ENCODE measurements at places on chromosomes 12 and 14.

- DNase-seq = no peak
These were observed 57.9 kb upstream of the CNOT2 start for GRCh38 chr12:70185301-70185700.

GRCh38 chr14:79992407-79993198 is 218.7 kb downstream of the DIO2 start:
- DNase-seq = no peak

DNA sequence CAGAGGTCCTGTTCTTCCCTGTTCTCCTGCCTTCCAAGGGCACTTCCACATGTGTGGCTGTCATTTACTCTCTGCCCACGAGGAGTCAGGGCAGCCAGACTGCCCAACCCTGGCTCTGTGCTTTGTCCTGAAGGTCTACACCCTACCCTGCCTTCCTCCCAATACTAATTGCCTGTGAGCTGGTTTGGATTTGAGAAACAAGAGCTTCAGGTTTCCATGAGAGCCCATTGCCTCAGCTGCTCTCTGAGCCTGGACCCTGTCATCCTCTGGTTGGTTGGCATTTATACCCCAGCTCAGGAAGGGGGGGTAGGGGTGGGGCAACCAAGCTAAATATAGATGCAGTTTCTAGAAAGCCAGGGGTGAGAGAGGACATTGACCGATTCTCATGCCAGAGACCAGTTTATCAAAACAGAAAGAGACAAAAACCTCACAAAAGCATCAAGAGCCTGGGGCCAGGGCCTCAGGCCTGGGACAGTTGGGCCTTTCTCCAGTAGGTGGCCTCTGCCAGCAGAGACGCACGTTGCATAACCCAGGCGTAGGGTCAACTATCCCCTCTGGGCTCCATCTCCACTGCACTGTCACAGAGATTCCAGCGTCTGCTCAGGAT is 34.5 kb downstream of the VDR start:
- DNase-seq = peak; percentile 75

- no peak for DNase-seq
These were observed 197.5 kb upstream of the TMEM132C start for GRCh38 chr12:128069359-128069997.

GRCh38 chr12:52251367-52252051 is 18.5 kb downstream of the KRT7 start:
- DNase-seq = no peak

- no peak for DNase-seq
These were observed 13.1 kb upstream of the CIPC start for GRCh38 chr14:77084985-77085384.

DNA sequence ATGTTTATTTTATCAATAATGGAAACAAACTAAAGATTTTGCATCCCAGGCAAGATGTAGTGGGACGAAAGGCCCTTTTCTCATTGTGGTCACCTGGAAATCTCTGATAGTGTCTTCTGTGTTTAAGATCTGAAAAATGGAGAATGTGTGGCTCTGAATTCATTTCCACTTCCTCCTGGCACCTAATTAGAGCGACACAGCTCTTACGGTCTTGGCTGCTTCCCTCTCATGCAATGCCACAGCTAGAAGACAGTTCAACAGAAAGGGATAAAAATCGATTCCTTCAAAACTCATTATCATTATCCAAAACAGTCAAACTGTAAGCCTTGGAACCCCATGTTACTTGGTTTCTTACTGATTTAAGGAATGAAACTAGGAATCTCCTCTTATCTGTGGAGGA is 9.3 kb downstream of the ST8SIA1 start:
- no peak for DNase-seq

DNA sequence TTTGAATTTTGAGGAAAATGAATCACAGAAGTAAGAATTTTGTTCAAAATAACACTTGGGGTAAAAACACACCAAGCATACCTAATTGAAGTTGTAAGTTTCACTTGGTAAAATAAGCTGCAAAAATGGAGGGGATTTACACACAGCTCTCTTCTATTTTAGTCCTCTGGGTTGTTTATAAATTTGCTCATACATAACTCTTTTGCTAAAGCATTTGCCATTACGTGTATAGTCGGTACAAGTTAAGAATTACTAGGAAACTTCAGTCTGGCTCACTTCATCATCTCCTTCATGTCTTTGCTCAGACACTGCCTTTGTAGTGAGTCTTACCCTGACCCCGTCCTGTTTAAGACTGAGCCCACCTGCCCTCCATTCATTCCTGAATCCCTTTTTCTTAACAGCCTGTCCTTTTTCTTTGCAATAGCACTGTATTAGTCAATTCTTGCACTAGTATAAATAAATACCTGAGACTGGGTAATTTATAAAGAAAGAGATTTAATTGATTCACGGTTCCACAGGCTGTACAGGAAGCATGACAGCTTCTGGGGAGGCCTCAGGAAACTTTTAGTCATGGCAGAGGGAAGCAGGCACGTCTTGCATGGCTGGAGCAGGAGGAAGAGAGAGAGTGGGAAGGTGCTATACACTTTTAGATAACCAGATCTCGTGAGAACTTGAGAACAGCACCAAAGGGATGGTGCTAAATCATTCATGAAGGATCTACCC is 451.1 kb downstream of the PCNX1 start:
- DNase-seq = no peak

DNA sequence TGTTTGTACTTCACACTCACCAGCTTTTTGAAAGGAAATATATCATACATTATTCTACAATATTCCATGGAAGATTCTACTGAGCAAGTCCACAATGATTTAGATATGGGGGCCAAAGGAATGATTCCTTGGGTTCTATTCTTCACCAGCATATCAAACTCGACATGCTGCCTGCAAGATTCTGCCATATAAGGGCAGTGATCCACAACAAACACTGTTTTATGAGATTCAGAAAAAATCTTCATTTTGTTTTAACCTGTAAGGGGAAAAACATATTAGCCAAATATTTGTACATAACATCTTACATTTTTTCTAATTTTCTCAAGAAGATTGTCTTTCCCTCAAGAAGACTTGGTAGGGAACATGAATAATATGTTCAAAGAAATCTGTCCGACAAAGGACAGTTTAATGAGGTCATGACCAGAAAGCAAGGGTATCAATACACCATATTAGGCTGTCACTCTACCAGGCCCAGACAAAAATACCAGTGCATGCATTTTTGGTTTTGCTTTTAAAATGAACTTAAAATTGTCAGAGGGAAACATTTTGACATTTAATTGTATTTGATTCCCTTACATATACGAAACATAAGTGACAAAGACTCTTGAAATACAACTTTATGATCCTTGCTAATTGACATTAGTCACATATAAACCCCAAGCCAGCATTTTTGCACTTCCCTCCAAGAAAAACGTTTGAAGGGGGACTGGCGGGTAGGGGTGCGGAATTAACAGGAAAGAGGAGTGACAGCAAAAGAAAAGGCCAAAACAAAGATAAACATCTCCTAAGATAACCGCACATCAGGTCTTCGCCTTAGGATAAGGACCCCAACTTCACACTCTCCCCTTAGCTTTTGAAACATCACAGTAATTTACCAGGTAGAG is 980 bp downstream of the INTS13 start:
- no peak for DNase-seq

DNA sequence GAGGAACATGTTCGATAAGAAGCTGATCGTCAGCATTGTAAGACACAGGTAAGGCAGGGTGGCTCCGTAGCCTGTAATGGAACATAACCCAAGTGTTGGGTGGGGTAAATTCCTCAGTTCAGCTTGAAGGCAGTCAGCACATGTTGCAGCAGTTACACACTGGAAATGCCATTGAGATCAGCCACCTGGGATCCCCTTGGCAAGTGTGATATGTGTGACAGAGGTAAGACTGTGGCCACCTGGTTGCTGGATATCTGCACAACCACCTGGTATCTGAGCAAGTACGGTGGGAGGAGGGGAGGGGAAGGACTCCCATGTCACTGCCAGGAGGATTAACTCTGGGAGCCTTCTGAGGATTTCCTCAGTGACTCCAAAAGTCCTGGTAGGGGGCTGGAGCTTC is 158.0 kb upstream of the CAND1 start:
- no peak for DNase-seq

DNA sequence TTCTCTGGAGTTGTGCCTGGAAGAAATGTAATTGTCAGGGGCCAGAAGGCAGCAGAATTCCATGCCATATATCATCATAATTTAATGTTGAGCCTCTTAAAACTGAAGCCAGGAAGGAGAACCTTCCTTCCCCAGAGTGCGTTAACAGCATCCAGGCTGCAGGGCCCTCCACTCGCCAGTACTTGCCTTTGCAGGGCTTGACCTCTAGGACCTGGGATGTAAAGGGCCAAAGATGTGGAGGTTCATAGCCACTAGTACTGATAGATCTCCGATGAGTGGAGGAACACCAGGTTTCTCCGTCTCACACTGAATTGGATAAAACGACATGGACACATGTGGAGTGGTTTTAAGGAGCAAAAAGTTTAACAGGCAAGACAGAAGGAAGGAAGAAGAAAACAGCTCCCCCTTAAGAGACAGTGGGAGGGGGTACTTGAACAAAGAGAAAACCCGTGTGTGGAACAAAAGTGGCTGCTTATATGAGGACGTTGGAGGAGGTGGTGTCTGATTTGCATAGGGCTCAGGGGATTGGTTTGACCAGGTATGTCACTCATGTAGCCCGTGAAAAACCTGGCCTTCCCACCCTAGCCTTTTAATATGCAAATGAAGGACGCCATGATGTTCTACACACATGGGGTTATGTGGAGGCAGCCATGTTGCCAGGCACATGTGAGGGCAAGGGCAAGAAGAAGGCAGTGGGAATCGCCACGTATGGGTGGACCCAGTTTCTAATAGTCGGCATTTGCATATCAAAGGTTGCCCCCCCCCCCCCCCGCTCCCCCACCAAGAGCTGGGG is 38.8 kb upstream of the WSCD2 start:
- DNase-seq = no peak

DNA sequence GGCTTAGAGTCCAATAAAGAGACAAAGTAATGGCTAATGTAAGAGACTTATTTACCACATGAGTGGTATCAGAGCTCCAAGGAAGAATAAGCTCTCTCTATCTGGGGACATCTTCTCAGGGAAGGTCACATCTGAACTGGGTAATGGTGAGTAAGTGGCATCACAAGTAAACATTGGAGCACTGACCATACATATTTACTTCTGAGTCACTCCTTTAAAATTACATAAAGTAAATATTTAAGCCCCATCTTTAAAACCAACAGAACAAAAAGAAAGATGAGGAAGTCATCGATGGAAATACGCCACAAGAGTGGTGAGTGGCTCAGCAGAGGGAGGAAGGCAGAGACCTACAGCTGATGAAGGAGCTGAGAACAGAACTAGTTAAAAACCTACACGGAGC is 159.9 kb downstream of the DUSP6 start:
- DNase-seq = no peak

DNA sequence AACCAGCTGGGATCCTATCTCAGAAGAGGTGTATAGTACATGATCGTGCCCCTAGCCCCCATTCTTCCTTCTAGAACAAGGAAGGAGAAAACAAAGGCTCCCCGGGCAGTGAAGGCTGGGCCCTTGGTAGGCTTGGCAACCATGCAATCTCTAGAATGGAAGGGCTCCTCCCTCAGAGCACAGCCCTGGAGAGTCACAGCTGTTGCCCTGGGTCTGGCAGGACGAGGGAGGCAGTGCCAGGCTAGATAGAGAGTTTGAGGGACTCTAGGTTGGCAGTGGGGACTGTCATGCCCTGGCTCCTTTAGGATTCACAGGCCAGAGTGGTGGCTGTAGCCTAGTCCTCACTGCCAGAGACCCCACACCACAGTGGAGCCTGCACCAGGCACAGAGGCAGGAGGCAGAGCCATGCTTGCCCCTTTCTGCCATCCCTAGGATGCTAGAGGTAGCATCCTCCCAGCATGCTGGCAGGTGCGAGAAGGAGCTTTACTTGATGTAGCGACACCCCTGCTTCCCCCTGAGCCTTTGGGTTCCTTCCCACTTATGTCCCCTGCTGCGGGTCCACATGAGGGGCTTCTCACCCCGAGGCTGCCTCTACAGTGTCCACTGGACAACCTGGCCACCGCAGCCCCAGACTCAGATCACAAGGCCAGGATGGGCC is 33.4 kb upstream of the CIPC start:
- DNase-seq = no peak

DNA sequence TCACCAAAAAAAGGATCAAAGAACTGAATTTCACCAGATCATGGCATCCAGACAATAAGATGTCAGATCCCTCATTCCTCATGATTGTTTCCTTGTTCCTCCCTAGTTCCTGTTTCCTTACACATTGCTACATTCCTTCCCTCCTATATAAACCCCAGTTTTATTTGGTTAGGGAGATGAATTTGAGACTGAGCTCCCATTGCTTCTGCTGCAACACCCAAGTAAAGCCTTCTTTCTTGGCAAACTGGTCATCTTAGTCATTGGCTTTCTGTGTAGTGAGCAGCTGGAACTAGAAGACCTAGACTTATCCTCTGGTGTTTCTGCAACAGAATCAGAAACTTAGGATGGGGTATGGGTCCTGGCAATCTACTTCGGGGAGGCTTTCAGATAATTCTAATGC is 217.9 kb downstream of the NOVA1 start:
- no peak for DNase-seq

- no peak for DNase-seq
These were observed 40.1 kb upstream of the TSPAN9 start for GRCh38 chr12:3036901-3037600.

GRCh38 chr12:117587631-117588287 is 226.3 kb upstream of the NOS1 start:
- peak; percentile 55 for DNase-seq

GRCh38 chr12:103855896-103856657 is 15.0 kb upstream of the NT5DC3 start:
- no peak for DNase-seq

GRCh38 chr12:88579601-88580050 is 645 bp downstream of the KITLG start:
- no peak for DNase-seq

GRCh38 chr12:46413368-46413767 is 40.8 kb upstream of the SLC38A2 start:
- no peak for DNase-seq

DNA sequence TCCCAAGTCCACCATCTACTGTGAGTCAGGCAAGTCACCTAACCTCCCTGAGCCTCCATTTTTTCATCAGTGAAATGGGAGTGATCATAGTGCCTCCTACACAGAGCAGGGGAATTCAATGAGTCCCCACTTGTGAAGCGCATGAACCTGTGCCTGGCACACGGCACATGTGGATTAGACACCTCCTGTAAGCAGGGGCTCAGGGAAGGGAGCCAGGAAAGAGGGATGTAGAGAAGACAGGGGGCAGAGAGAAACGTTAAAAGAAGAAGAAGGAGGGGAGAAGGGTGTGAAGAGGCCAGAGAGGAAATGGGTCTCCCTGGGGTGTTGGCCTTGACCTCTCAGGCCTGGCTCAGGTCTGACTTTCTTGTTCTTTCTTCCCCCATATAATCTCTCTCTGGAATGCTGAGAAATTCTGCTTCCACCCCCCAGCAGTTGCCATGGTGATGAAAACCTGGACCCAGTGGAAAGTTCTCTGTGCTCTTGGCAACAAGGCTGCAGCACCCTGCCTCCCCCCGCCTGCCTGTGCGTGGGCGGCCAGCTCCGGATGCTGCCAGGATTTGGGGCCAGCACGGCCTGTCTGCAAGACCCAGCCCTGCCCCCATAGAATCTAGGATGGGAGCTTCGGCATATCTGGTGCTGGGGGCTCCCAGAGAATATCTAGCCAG is 94.5 kb downstream of the CALM1 start:
- no peak for DNase-seq

- no peak for DNase-seq
These were observed 7.7 kb downstream of the DAZAP2 start for GRCh38 chr12:51246254-51246853.

GRCh38 chr12:80681287-80681686 is 26.1 kb upstream of the MYF6 start:
- no peak for DNase-seq

- no peak for DNase-seq
These were observed 91.4 kb downstream of the PLCZ1 start for GRCh38 chr12:18646286-18646890.

GRCh38 chr12:75856235-75856634 is 175.3 kb downstream of the PHLDA1 start:
- DNase-seq = no peak
